ENCODE measurements at places on chromosomes 11 and 22.

DNA sequence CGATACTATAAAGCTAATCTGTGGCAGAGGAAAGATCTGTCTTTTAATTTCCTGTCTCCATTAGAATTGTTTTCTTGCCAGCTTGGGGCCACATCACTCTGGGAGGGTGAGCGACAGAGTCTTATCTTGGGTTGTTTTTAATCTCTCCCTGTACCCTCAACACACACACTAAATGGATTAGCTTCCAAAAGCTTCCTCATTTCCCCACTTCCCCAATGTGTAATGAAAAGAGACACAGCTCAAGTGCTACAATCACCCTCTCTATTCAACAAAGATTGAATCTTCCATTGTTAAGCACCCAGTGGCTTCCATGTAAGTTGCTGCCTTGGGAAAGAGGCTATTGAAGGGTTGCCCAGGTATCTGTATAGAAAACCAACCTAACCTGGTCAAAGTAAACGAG lies 6.1 kb upstream of the ASCL3 start:
- DNase-seq, result no peak

DNA sequence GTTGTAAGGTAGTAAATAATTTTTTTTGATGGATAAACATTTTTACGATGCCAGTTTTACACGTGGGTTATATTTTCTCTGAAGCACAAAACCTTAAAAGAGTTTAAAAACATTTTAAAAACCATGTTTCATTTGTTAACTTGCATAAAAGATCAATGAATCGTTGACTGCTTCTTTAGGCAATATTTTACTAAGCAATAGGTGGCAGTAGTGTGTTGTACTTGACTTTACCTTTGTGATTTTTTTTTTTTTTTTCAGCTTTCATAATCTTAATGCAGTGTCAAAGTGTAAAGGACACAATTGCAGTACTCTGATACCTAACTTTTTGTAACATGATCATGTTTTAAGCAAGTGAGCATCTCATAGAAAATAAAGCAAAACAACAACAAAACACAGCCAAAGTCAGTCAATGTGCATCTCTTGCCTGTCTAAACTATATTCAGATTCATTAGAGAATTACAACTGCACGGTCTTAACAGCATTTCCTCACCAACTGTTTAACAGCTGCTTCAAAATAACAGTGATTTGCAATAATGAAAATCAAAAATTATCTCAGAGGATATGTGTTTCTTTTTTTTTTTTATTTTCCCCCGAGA lies 27.7 kb downstream of the DNAJC24 start:
- DNase-seq, result no peak

- DNase-seq, result peak; percentile 85
Observed at GRCh38 chr22:41697126-41697775, 2.1 kb upstream of the MEI1 start.

- DNase-seq, result no peak
Observed at GRCh38 chr11:57662893-57663292, 5.0 kb upstream of the ZDHHC5 start.

GRCh38 chr22:25621986-25622385 lies 57.5 kb downstream of the GRK3 start:
- DNase-seq, result peak; percentile 89

GRCh38 chr11:9315078-9315688 lies 790 bp upstream of the TMEM41B start:
- no peak for DNase-seq

DNA sequence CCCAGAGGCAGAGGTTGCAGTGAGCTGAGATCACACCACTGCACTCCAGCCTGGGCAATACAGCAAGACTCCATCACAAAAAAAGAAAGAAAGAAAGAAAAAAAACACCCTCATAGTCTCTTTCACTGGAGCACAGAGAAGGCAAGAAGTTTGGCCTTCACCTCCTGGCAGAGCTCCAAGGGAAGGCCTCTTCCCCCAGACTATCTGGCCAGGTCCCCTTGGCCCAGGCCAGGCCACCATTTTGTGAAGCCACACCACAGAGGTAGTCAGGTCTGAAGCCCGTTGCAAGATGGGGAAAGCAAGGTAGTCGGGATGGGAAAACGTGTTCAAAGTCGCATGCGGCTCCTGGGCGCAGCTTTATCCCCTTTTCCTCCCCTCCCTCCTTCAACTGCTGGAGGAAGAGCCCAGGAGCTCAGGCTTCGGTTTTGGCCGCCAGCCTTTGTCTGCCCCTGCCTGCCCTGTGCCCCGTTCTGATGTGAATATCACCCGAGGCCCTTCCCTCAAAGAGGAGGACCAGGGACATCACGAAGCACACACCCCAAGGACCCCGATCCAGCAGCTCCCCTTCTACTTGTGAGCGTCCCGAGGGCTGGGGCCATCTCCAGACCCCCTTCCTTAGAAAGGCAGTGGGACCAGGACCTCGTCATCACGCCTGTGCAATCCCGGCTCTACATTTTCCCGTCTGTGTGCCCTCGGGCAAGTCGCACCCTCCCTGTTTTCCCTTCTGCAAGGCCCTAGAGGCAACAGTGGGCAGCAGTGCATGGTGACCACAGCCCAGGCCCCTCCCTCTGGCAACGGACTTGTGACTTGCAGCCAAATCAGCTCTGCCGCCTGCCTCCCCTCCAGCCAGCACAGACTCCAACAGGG lies 17.7 kb downstream of the CABP7 start:
- DNase-seq, result peak; percentile 11

- no peak for DNase-seq
Observed at GRCh38 chr22:37349043-37349814, 66.9 kb downstream of the CYTH4 start.

GRCh38 chr11:72236083-72236697 lies 7.8 kb downstream of the PHOX2A start:
- no peak for DNase-seq

DNA sequence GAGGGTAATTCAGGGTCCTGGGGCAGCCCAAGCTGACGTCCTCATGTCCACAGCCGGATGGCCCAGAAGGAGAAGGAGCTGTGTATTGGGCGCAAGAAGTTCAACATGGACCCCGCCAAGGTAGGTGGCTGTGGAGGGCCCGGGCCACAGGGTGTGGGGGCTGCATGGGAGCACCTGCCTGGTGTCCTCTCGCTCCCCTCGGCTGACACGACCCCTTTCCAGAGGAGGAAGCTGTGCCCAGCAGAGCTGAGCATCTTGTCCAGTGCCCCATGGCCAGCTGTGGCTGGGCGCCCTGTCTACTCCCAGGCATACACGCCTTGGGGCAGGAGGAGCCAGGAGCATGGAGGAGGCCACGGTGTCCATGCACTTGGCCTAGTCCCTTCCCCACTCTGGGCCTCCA lies 13.6 kb downstream of the CYTH4 start:
- no peak for DNase-seq

- no peak for DNase-seq
Observed at GRCh38 chr11:116071241-116071640, 567.0 kb upstream of the CADM1 start.

DNA sequence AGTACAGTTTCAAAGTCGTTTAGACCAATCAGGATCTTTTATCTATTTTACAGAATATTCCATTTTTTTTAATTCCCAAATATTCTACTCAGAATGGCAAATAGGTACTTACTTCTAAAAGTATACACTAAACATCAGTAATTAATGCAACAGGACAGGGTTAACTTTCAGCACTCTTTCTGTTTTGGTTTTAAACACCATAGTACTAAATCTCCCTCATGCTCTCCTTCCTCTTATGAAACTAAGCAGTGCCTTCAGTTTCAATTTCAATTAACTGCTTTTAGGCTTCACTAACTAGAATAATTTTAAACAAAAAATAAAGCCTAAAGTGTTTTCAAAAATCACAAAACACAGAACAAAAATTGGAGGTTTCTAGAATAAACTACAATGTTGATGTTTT lies 57.9 kb downstream of the NOX4 start:
- DNase-seq, result no peak

- no peak for DNase-seq
Observed at GRCh38 chr22:26656891-26657851, at the start of gene MIAT. TSS of gene MIAT (plus strand) at chr22:26657588.

GRCh38 chr22:50576806-50577696 lies 1.2 kb downstream of the CPT1B start:
- DNase-seq, result no peak

GRCh38 chr11:112523477-112523876 lies 262.8 kb upstream of the PLET1 start:
- DNase-seq, result no peak

- DNase-seq, result peak; percentile 83
Observed at GRCh38 chr11:17352950-17353820, 1.6 kb downstream of the NCR3LG1 start.

GRCh38 chr11:78027759-78028158 lies 4.7 kb upstream of the KCTD14 start:
- no peak for DNase-seq

DNA sequence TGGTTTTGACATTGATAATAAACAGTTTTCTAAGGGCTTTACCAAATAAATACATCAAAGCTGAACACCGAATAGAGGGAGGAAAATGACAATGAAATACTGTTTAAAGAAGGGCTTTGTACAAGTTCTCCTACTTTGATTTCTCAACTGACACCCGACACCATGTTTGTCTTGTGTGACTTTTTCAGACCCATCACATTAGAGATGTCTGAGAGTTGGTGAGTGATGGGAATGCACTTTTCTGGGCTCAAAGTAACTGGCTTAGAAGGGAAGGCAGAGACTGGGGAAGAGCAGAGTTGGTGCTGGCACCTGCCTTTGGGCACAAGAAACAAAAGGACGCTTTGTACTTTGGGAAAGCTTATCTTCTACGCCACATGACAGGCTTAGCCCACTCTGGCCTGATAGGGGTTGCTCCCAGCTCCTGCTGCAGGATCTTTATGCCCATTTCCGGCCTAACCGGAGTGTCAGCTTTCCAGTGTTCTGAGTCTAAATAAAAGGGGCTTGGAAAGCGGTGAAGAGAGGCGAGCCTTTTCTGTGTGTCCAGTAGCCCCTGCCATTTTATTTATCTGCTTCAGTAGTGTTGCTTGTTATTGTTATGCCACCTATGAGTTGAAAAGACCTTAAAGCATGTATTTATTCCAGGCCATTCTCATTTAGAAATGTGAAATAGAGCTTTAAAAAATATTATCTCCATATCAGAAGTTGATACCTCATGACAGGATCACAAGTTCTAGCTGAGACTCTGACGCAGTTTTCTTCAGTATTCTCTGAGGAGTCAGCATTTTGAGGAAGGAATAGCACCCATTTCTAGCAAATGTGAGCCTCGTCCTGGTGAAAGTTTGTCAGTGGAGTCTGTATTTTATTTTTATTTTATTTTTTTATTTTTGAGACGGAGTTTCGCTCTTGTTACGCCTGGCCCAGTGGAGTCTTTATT lies 24.2 kb downstream of the KREMEN1 start:
- DNase-seq, result no peak

- DNase-seq, result peak; percentile 98
Observed at GRCh38 chr11:46248289-46249102, 29.0 kb upstream of the CREB3L1 start.

DNA sequence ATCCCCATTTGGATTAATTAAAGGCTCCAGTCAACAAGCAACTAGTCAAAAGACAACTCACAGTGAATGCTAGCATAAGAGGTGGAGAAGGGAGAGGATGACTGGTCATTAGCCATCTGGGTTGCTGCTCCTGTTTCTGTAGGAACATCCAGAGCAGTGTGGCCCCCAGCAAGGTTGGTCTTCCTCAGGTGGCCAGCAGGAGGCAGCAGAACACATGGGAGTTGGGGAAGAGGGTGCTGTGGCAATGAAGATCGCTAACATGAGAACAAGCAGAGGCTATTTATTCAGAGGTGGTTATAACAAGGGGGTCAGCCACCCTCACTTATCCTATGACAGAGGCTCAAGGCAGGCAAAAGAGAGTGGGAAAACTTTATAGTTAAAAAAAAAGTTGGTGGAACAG lies 21.3 kb downstream of the IZUMO1R start:
- DNase-seq, result no peak

DNA sequence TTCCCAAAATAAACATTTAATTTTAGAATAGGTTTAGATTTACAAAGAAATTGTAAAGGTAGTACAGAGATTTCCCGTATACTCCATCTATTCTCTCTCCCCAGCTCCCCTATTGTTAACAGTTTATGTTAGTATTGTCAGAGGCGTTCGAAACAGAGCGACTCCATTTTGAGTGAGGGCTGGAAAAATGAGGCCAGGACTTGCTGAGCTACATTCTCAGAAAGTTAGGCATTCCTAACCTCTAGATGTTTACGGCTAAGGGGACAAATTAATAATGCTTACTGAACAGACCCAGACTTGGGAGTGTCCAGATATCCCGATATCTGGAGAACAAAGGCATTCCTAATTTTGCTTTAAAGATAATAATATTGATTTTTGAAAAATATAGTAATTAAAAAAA lies 12.4 kb upstream of the NUP160 start:
- no peak for DNase-seq

DNA sequence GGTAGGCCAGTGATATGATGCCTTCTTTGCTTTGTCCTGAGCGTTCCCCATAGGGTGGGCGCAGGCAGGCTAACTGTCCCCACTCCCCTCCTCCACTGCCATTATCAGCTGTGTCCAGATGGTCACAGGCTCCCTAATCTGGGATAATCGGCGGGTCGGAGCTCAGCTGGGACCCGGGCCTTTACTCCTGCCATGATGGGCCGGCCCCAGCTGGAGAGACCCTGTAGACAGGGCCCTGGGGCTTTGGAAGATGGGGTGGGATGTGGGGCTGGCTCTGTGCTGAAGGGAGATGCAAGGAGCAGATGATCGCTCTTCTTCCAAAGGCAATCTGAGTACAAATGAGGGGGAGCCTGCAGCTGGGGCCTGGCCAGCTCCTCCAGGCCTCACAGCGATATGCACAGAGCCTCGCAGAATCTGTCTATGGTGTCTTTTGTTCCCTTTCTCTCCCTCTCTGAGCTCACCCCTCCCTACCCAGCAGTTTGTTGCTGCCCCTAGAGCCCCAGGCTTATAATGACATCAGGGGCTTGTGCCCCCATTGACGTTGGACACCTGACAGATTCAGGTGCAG lies 11.9 kb downstream of the KLHL35 start:
- DNase-seq, result no peak

- DNase-seq, result peak; percentile 1
Observed at GRCh38 chr11:127789927-127790326, 789.4 kb upstream of the KIRREL3 start.

- DNase-seq, result peak; percentile 90
Observed at GRCh38 chr11:126547161-126547560, 191.7 kb downstream of the ST3GAL4 start.

GRCh38 chr11:47928426-47928825 lies 51.9 kb upstream of the PTPRJ start:
- no peak for DNase-seq

DNA sequence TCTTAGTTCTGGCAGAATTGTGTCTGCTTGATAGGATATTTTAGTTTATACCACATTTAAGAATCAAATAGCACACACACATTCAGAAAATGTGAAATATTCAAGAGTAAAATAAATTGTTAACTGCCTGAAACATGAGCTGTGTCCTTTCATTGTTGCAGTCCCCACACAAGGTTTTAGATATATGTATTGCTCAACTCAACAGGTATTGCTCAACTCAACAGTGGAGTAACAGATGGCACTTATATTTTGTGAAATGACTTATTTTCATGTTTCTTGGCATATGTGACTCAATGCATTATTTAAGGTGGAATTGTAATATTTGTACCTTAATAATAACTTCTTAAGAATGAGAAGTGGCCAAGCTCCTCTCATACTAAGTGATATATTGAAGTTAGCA lies 760.3 kb downstream of the CNTN5 start:
- no peak for DNase-seq

Measured in fibroblast of lung (primary cell).